ENCODE measurements at places on chromosomes 12 and 14.

DNA sequence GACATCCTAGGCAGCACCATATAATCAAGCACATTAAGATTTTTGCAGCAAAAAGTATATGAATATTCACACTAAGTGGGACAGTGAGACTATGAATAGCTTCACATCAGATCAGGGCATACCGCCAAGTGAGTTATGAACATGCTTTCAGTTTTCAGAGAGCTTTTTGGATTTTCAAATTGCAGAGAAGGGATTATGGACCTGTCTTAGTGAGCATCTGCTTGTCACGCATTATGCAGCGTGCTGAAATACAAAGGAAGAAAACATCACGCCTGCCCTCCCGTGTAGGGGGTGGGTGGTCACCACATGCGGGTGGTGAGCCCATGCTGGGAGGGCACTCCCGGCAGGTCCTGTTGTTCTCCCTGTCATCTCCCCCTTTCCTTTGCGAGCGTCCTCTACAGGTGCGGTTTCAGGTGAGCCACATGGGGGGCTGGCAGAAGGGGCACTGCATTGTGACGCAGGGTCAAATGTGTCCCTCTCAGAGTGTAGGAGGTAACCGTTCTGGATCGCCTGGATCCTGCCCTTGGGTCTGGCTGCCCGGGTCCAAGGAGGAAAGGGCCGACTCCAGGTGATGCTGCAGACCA is 42.6 kb downstream of the TRAF3 start:
- DNase-seq, result no peak

GRCh38 chr14:26170885-26171284 is 426.9 kb downstream of the NOVA1 start:
- DNase-seq, result no peak

DNA sequence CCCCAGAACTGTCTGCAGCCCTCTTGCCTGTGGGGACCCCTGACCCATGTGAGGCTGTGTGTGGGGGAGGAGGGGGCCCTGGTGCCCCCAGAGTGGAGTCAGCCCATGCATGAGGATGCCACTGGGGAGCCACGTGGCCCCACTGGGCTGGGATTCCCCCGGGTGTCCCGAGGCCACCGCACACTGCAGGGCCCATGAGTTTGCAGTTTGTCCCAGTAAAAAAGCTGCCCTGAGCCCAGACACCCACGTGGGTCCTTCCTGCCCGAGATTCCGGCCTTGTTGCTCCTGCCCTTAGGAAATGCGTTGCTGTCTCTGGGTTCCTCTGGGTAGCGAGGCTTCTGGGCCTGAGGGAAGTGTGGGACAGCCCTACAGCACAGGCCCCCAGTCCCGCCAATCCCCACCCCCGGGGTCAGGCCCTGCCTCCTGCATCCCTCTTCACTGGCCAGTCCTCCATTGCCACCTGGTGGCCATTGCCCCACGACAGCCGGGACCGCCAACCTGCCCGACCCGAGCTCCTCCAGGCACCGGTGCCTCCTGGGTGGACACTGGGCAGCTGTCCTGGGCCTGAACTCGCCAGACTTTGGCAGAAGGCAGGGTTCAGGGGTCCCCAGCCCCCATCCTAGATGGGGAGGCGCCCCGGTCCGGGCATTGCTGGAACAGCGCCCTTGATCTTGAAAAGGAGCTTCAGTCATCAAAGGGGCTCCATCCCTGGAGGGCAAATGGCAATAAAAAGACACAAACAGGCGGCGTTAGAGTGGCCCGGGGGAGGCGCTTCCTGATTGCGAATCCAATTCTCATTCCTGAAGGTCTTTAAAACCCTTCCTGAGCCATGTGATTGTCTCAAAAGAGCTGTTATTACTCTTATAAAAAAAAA is 15.6 kb upstream of the C14orf180 start:
- peak; percentile 51 for DNase-seq

GRCh38 chr12:130775953-130776856 is 60.1 kb upstream of the RIMBP2 start:
- peak; percentile 13 for DNase-seq

DNA sequence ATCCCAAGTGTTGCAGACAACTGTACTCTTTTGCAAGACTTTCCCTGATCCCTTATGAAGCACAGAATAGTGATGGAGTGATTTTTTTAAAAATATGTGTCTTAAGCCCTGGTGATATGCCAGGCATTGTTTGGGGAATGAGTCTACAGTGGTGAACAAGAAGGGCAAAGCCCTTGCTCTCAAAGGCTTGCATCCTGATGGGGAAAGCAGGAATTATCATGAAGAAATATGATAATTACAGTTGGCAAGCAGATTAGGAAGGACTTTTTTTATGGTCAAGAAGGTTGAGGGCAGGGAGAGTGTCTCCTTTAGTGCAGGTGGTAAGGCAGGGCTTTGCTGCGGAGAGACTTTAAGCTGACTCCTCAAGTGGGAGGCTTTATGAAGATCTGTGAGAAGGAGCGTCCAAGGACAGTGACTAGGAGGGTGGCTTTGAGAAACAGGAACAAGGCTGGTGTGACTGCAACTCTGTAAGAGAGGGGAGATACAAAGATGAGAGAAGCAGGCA is 100.2 kb downstream of the SYNE2 start:
- DNase-seq, result no peak
